ENCODE measurements at places on chromosomes 7 and 10. TPM values are rescaled to one million over a fixed set of nuclear protein-coding genes. Genes with fewer than 3 reads are reported as not detected.

DNA sequence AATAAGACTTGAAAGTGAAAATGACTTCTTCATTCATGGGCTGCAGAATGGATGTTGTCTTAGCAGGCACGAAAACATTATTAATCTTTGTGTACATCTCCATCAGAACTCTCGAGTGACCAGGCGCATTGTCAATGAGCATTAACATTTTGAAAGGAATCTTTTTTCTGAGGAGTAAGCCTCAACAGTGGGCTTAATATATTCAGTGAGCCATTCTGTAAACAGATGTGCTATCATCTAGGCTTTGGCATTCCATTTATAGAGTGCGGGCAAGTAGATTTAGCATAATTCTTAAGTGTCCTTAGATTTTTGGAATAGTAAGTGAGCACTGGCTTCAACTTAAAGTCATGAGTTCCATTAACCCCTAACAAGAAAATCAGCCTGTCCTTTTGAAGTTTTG is 33.1 kb downstream of the PTTG1IP2 start:
- no peak for DNase-seq

PAPOLB gene
- total RNA-seq: not detected

GRCh38 chr10:66844176-66844942 is 81.5 kb upstream of the LRRTM3 start:
- no peak for DNase-seq

- DNase-seq: no peak
Observed at GRCh38 chr10:128286141-128286761, 160.0 kb upstream of the MKI67 start.

- peak; percentile 57 for DNase-seq
Observed at GRCh38 chr10:5546891-5547680, 22.3 kb downstream of the CALML3 start.

- DNase-seq: peak; percentile 89
Observed at GRCh38 chr7:66170309-66171231, 34.6 kb upstream of the TPST1 start.

- DNase-seq: no peak
Observed at GRCh38 chr7:104363355-104363754, 35.0 kb downstream of the LHFPL3 start.

Data from fibroblast of villous mesenchyme (primary cell).